ENCODE measurements at places on chromosomes 5 and 9.

- DNase-seq: no peak
Measured at GRCh38 chr5:95114305-95114704, 170.6 kb downstream of the MCTP1 start.

DNA sequence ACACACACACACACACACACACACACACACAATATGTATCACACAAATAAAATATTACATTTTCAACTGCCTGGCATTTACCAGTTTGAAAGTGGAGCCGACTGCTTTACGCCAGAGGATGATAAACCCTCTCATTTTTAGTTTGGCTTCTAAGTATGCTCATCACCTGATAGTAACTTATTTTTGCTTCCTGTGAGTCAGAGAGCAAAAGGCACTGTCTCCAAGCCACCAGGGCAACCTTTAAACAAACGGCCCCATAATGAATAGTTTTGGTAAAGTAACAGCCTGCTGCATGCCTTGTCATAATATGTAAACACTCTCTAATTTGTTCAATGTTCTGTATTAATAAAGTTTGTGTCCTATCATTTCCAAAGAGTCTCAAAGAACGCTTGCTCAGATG is 26.9 kb downstream of the KLF4 start:
- no peak for DNase-seq

DNA sequence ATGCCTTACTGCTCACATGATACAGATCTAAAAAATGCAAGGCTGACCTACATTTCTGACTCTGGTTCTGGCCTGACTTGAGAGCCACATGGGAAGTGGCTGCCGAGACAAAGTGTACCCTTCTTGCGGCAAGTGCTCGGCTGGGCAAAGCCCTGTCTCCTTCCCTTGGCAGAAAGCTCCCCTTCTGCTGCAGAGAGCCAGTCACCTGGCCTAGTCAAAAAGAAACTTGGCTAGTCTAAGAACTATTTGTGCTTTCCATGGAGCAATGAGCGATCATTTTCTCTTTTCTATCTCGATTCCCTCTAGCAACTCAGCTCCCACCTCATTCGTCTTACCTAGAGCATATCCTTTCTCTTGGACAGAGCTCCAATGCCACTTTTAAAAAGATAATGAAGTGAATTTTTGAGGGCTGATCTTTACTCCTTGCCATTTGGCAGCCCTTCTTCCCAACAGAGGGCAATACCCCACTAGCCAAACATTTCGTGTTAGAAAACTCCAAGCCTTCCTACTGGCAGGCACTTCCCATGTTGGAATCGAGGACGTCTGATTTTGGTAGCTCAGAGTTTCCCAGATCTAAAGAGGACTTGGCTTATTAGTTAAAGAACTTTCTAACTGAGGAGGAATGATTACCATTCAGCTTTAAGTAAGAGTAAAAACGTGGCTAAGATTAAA is 108.1 kb upstream of the PRRC1 start:
- no peak for DNase-seq

- DNase-seq: no peak
Measured at GRCh38 chr5:145750199-145750598, 84.9 kb downstream of the PRELID2 start.

DNA sequence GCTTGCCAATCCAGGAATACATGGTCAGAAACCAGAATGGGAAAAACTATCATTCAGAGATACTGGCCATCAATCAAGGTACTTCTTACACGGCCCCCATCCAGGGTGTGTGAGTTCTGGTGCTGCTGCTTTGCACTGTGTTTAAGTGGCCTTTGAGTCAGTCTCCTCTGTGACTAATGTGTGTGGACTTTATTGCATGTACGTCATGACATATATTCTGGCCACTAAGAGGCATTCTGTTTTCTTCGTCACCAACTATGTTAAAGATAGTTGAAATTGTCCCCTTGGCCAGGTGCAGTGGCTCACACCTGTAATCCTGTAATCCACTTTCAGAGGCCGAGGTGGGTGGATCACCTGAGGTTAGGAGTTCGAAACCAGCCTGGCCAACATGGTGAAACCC is 8.5 kb downstream of the EXOSC3 start:
- no peak for DNase-seq

DNA sequence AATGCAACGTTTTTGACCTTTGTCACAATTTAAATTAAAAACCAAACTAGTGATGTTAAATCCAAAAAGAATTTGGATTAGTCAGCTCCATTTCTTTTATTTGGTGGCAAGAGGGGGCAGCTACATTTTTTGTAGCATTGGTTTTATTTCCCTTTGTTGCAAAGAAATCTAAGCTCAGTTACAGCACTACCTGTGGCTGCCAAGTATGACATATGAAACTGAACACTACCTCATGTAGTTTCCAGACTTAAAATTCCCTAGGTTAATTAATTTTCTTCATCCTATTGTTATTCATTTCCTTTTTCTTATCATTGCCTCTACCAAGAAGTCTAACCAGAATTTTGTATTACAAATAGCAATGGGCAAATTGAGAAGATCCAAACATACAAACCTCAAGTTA is 393.5 kb downstream of the BRINP1 start:
- DNase-seq: peak; percentile 15

GRCh38 chr9:128192601-128193371 is 1.4 kb upstream of the CIZ1 start:
- DNase-seq: peak; percentile 90

DNA sequence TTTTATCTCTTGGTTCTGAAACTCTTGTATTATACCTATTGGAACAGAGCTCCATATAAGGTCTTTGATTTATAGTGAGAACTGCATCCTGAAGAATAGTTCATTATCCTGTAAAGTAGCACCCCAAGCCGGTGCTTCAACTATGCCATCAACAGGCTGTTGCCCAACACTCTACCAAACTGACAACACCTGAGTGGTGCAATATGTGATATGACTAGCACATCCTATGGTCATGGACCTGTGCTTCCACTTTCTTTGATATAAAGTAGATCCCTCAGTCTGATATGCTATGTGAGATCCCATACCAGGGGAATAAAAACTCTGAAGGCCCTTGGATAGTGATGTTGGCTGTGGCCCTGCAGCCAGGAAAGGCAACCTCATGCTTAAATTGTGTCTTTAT is 15.8 kb downstream of the CSF2 start:
- no peak for DNase-seq

GRCh38 chr9:92734931-92735635 is 29.6 kb downstream of the BICD2 start:
- DNase-seq: no peak

- DNase-seq: no peak
Measured at GRCh38 chr9:114274217-114274616, 48.7 kb upstream of the ORM1 start.

GRCh38 chr5:16937503-16938161 is 1.5 kb upstream of the MYO10 start:
- no peak for DNase-seq

DNA sequence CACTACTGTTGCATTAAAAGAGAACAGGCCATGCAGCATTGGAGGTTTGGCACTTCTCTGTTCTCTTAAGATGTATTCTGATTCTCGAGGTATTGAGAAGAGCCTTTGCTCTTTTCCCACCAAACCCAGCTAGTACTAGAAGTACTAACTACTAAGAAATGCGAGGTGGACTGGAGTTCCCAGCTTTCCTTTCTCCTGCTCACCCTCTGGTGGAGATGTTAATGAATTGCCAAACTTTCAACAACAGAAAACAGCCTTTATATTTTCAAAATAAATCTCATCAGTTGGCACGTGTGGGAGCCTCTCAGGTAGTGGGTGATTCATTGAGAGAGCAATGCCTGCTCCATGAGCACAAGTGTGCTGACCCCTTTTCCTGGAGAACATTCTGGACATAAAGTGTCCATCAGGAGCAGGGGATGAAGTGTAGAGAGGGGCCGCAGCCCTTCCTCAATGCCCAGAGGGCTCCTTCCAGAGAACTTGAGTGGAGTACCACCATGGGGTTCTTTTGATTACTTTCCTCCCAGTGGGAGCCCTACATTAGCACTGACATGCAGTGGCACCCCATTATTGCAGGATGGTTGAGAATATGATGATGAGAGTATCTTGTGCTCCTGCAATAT is 45.7 kb downstream of the TMEM174 start:
- DNase-seq: peak; percentile 70

DNA sequence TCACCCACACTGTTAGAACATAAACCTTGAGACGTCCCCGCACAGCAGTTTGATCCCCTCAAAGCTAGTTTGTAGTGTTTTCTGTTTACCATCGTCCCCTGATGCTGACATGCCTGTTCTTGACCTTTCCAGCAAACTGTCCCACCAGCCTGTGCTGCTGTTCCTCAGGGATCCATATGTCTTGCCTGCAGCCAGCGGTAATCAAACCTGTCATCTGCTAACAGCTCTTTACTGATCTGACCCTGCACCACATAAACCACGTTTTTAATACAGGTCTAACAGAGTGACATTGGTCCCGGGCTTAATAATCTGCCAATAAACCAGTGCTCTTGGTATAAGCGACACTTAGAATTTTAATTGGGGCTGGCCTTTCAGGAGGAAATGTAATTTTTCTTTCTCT is 34.7 kb downstream of the PPIC start:
- no peak for DNase-seq

DNA sequence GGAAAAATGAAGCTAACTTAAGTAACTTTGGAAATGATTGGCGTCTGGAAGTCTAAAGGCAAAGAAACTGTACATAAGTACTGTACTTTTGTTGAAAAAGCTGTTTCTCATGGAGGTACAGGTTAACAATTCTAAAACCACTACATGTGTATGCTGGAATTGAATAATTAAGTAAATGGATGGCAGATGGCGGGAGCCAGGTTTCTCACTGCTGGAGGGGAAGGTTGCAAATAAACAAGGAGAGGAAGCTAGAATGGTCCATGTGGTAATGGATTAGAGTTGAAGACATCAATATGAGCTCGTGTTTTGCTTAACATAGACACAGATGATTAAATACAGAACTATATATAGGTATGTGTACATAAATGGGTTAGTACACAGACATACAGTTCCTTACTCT is 43.2 kb upstream of the ASTN2 start:
- DNase-seq: no peak

GRCh38 chr5:23026252-23027170 is 173.4 kb upstream of the CDH12 start:
- DNase-seq: peak; percentile 4

- no peak for DNase-seq
Measured at GRCh38 chr5:81785322-81785721, 34.4 kb upstream of the SSBP2 start.

GRCh38 chr9:70403618-70404025 is 10.8 kb downstream of the KLF9 start:
- DNase-seq: no peak

DNA sequence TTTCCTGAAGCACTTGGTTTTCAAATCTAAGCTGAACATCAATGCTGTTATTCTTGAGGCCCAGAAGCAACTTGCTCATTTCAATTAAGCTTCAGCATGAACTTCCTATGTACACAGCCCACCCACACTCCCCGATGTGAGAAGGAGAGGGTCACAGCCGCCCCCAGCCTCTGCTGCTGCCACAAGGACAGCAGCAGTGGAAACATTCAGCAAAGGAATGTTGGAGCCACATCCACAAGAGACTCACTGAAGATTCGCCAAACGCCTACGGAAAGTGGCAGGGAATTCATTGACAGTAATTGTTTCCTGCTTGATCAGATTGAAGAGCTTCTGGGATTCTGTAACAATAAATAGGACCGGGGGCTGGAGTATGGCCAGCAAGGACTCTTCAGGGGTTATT is 2.9 kb downstream of the TGFBI start:
- DNase-seq: peak; percentile 63

GRCh38 chr5:17070647-17071046 is 134.6 kb upstream of the MYO10 start:
- DNase-seq: no peak

- peak; percentile 35 for DNase-seq
Measured at GRCh38 chr9:128505414-128505765, 871 bp downstream of the GLE1 start.

- no peak for DNase-seq
Measured at GRCh38 chr9:32877103-32877502, 93.8 kb downstream of the TMEM215 start.

DNA sequence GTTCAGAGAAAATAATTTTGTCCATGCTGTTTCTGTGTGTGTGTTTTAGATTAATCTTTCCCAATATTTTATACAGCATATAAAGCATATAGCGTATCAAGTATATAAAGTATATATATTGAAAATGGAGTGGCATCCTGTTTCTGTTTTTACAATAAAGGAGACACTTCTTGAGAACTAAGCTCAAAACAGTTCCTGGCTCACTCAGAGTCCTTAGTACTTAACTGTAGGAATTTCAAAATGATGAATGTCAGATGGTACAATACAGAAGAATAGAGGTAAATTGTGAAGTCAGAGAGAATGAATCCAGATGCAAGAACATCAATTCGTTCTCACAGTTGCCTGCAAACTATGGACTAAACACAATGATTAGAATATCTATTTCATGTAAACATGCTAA is 68.7 kb upstream of the TAS2R1 start:
- DNase-seq: peak; percentile 2
